ENCODE measurements at places on chromosomes 3 and 15.

GRCh38 chr3:182583545-182583944 lies 209.8 kb upstream of the ATP11B start:
- DNase-seq = no peak

DNA sequence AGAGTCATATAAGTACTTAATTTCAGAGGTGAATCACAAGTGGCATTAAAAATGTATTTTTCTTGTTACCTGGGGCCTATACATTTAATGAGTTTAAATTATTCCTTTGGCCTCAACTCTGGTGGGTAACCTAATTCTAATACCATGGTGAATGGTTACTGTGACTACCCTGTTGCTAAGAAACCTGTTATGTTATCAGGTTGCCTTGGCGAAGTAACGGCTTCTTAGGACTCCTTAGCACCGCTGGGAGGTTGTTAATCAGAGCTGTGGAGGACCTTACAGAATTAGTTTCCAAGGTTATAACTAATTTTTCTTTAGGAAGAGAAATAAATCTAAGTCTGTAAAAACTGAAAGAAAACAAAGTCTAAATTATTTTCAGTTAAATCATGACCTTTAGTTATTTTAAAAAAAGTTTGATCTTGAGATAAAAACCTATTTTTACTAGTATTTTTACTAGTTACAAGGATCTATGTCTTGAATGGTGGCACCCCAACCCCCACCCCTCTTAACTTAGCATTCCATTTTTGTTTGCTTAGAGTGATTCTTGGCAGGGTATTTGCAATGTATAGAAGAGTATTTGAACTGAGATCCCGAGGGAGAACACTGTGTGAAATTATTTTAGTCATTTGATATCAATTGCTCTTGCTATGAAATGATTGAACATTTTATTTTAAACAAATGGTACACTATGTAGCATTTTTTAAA lies 155.5 kb downstream of the FNDC3B start:
- DNase-seq = no peak

DNA sequence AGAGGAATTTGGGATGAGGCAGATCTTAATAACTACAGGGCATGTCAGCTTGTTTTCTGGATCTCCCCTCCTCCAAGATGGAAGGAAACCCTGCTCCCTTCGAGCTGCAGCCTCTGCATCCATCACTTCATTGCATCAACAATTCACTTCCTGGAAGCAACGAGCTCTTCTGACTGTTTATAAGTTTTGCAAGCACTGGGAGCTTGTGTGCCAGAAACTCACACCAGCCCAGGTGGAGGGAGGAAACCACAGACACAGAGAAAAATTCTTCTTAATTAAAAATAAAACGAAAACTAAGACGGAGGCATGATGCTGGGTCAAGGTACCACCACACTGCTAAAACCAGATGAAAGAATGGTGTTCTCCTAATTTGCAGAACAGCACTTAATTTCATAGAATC lies 10.6 kb downstream of the LRIG1 start:
- DNase-seq = no peak

DNA sequence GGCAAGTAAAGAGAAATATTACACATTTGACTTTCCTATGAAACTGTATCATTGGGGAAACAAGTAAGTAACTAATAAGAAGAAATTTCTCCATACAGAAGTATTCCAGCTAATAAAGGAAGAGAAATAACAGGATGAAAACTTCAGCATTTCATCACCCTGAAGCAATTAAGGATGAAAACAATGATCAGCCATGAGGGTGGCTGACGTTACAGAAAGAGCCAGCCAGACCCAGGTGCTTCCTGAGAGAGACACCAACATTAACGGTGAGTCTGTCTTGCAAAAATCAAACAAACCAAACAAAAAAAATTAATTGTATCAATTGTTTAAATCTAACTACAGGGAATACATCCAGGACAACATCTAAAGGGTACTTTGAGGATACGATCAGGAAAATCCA lies 190.0 kb downstream of the ARRDC4 start:
- DNase-seq = no peak

DNA sequence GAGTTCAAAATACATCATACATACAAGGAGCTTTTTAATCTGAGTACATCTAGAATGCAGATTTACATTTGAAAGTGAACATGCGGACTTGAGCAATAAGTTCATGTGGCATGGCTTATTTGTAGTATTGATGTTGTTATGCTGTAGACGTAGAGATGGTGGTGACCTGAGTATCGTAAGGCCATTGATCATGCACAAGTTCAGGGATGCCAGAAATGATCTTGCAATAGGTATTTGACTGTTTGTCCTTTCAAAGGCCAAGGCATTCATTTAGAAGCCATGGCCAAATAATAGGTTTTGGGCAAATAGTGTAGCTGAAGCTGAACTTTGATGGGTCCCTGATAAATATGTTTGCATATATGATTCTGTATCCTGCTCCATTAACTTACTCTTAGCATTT lies 35.0 kb downstream of the ARNT2 start:
- no peak for DNase-seq

- DNase-seq = peak; percentile 28
Observed at GRCh38 chr15:99014803-99015697, 7.5 kb upstream of the PGPEP1L start.

- DNase-seq = no peak
Observed at GRCh38 chr15:71302861-71303410, 187.7 kb downstream of the THSD4 start.

GRCh38 chr3:189349772-189350171 lies 178.0 kb downstream of the TPRG1 start:
- DNase-seq = no peak

Measured in stimulated activated CD8-positive, alpha-beta memory T cell treated with anti-CD3 and anti-CD28 coated beads, Interleukin-4, amount 100 ng/mL, for 24 hours (primary cell).